ENCODE measurements at places on chromosomes 4 and X.

DNA sequence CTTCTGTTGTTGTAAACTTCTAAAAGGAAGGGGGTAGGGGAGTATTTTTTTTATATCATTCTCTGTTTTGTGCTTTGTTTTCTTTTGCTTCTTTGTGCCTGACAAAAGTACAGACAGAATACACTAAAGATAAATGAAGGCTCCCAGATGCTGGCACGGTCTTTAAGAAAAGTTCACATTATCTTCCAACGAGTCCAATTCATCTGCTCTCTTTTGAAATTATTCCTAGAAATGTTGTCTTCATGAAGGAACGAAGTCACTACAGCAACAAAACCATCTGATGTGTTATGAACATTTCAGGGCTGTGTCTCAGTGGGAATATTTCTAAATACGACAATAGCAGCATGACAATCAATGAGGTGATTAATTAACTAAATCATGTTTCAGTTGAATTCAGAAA is 813.8 kb upstream of the HTR2C start:
- no peaks in the 10 kb centered on the region for H3K36me3 ChIP-seq
- no peak overlapping the region for H3K4me3 ChIP-seq
- no peak overlapping the region for H3K27ac ChIP-seq

DNA sequence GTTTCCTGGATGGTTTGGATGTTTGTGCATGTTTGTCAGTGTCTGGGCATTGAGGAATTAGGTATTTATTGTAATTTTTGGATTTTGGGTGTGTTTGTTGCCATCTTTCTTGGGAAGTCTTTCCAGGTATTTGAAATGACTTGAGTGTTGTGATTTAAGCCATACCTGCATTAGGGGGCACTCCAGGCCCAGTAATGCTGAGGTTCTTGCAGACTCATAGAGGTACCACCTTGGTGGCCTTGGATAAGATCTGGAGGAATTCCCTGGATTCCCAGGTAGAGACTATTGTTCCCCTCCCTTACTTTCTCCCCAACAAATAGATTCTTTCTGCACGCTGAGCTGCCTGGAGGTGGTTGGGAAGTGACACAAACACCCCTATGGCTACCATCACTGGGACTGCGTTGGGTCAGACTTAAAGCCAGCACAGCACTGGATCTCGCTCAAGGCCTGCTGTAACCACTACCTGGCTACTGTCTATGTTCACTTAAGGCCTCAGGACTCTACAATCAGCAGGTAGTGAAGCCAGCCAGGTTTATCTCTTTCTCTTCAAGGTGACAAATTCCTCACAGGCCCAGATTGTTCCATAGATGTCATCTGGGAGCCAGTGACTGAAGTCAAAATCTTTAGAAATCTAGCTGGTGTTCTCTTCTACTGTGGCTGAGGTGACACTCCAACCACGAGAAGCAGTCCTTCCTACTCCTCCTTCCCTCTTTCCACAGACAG is 643.6 kb downstream of the PDHA2 start:
- no peaks in the 10 kb centered on the region for H3K27me3 ChIP-seq
- no peaks in the 10 kb centered on the region for H3K36me3 ChIP-seq
- H3K27ac ChIP-seq, result no peak overlapping the region
- H3K4me3 ChIP-seq, result no peak overlapping the region

GRCh38 chrX:108122748-108123147 is 31.2 kb downstream of the ATG4A start:
- H3K4me3 ChIP-seq, result no peak overlapping the region
- H3K4me1 ChIP-seq, result no peaks in the 10 kb centered on the region
- H3K27ac ChIP-seq, result no peak overlapping the region
- no peak for DNase-seq

DNA sequence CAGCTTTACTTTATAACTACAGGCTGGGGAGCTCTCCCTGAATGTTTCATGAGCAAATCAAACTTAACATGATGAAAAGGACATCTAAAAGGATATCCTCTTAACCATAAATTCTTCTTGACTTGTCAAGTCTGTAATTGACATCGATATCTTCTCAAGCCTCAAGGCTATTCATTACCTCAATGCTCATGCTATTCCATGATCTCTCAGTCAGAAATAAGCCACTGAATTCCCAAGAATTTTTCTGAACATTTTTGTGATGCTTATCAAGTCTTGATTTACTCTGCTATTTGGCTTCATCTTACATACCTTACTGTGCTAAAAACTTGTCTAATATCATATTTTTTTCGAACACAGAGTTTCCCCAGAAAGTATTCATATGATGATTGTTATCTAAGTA is 433.4 kb downstream of the PDGFC start:
- no peak overlapping the region for H3K4me3 ChIP-seq
- H3K27ac ChIP-seq, result no peak overlapping the region
- H3K27me3 ChIP-seq, result no peaks in the 10 kb centered on the region
- DNase-seq, result no peak
- no peaks in the 10 kb centered on the region for H3K4me1 ChIP-seq

GRCh38 chr4:176708771-176709311 is 83.9 kb downstream of the VEGFC start:
- no peaks in the 10 kb centered on the region for H3K36me3 ChIP-seq
- H3K4me1 ChIP-seq, result no peaks in the 10 kb centered on the region
- no peak overlapping the region for H3K4me3 ChIP-seq
- H3K27me3 ChIP-seq, result no peaks in the 10 kb centered on the region

- H3K36me3 ChIP-seq, result no peaks in the 10 kb centered on the region
- no peak for DNase-seq
- H3K4me1 ChIP-seq, result peaks cover 25% of the 10 kb centered on the region
- H3K27ac ChIP-seq, result no peak overlapping the region
- H3K4me3 ChIP-seq, result no peak overlapping the region
Measured at GRCh38 chr4:101018836-101019235, 328.5 kb downstream of the PPP3CA start.

DNA sequence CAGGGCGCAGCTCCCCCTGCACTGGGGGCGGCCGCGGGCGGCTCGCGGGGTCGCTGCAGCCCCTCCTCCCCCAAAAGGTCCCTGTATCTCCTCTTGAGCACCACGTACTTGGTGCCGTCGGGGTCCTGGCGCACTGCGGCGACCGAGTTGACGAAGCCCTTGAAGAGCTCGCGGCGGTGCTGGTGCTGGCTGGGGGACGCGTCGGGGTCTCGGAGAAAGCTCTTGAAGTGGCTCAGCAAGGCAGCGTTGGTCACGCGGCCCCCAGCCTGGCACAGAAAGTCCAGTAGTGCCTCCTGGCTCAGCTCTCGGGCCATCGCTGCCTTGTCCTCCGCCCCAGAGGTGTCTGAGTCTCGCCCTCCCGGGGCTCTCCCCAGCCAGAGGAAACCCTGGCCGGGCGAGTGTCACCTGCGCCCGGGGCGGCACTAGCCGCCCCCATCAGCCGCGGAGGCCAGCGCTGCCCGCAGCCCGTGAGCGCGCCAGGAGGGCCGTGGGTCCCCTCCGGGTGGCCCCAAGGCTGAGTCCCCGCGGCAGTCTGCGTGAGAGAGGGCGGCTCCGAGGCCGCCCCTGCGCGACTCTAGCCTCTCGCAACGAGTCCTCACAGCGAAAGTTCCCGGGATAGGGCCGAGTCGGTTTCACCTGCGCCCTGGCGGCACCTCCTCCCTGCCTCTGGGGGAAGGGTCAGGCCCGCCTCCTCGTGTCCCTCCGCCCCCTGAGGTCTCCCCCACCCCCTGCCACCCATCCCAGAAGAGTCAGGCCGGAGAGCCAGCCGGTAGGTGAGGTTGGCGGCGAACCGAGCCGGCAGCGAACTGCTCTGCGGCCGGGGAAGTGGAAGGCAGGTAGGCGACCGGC is at the start of gene SOWAHB:
Gene SOWAHB, minus strand, starts transcription at position 609 of the 849 bp plus-strand sequence. Its CDS starts 295 bp downstream, at position 314.
- peak within 1 kb of the TSS; percentile 78 for H3K4me3 ChIP-seq
- H3K27me3 ChIP-seq, result peaks cover 1% of the 10 kb centered on the region
- DNase-seq, result peak; percentile 40

DNA sequence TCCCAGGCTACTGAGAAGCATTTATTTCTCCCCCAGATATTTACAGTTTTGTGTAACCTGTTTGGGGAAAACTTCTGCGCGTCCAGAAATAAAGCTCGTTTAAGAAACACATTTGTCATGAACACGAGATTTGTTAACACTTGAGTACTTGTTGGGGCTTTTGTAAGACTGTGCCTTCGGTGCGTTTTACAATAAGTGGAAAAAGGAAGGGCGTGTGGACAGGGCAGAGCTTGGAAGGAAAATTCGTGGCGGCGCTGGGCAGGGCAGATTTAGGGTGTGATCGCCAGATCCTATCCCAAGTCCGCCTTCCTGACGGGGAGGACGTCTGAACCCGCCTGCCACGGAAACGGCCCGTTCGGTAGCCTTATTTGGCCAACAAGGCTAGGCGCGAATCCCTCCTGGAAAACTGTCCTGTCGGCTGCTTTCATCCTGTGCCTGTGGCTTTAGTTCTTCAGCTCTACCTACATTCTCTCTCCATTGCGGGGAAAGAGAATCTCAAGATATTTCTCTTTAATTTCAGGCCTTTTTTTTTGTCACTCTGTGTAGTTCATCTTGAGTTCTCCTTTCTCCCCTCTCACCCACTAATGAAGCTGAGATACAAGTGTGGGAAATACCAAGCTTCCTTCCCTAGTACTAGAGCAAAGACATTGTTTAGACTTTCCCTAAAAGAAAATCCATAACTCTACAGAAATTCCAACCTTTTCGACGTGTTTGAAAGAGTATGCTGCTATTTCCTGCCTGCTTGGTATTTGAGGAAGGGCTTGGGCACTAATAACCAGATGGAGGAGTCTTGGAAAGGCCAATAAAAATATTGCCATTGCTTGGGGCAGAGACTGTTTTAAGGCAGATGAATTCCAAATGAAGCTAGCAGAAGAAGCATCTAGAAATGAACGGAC is 982 bp downstream of the PDLIM5 start:
- DNase-seq, result peak; percentile 81
- peaks cover 63% of the 10 kb centered on the region for H3K4me1 ChIP-seq
- peak overlapping the region; percentile 96 for H3K4me3 ChIP-seq
- H3K27ac ChIP-seq, result peak overlapping the region; percentile 91

DNA sequence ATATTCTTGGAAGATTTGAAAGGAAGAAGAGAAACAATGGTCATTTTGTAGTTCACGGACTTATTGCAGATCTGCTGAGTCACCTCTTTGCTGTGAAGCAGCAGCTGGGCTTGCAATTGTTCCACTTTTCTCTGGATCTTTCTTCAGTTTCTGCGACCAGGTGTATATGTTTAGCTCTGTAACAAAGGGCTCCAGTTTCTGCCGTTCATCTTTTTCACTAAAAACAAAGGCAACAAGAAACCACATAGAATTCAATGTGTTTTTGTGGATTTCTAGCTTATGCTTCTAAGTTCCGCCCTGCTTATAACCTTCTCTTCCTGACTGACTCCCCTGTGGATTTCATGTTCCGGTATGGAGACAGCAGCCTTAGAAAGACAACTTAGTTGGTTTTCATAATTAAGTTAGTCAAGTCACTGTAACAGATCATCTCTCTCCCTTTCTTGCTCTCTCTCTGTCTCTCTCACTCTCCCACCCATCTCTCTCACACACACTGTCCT is 121.6 kb upstream of the EPHA5 start:
- no peaks in the 10 kb centered on the region for H3K36me3 ChIP-seq
- H3K27me3 ChIP-seq, result no peaks in the 10 kb centered on the region
- no peak for DNase-seq
- no peak overlapping the region for H3K4me3 ChIP-seq
- H3K4me1 ChIP-seq, result no peaks in the 10 kb centered on the region
- no peak overlapping the region for H3K27ac ChIP-seq

DNA sequence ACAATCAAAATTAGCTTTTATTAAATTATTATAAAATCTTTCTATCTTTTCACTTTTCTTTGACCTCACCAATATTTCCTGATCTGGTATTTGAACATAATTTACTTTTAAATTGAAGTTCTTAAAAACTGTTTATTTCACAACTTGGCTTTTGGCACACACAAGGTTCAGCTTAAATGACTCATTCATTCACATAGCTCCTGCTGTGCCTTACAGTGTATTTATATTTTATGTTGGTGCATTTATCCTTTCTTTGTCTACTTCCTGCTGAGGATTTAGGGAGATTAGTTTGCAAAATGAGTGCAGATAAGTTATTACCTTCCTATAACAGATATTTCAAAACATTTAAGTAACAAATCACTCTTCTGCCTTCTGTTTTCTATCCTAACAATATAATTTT is 430.6 kb downstream of the DTHD1 start:
- no peaks in the 10 kb centered on the region for H3K36me3 ChIP-seq
- no peaks in the 10 kb centered on the region for H3K4me1 ChIP-seq
- no peak for DNase-seq
- H3K4me3 ChIP-seq, result no peak overlapping the region
- H3K27me3 ChIP-seq, result no peaks in the 10 kb centered on the region
- no peak overlapping the region for H3K27ac ChIP-seq

DNA sequence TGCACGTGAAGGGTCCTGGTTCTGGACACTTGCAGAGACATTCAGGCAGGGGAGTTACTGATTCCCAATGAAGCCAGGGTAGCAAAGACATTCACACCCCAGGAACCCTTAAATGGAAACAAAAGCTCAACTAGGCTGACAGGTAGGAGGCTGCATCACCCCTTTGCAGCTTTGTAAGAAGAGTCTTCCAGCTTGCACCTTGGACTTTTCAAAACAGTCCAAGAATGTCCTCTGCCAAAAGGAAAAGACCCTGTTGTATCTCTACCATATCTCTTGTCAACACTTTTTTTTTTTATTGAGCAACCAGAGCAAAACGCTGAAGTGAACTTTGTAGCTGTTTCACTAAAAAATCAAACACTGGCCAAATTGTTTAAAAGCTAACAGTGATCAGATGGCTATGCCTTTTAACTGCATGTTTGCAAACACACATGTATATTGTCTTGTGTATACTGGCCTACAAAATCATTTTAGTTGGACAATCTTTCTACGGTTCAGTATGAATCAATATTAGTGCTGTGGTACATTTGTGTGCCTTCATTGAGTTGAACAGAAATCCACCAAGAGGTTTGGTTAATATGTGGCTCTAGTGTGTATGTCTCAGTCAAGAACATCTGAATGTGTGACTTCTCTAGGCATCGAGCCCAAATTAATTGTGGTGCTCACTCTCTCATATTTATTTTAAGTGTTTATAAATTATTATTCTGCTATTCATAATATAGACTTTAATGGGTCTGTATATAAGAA is 18.5 kb upstream of the WWC2 start:
- no peaks in the 10 kb centered on the region for H3K27me3 ChIP-seq
- peak overlapping the region; percentile 96 for H3K27ac ChIP-seq
- no peaks in the 10 kb centered on the region for H3K36me3 ChIP-seq
- DNase-seq, result peak; percentile 93

DNA sequence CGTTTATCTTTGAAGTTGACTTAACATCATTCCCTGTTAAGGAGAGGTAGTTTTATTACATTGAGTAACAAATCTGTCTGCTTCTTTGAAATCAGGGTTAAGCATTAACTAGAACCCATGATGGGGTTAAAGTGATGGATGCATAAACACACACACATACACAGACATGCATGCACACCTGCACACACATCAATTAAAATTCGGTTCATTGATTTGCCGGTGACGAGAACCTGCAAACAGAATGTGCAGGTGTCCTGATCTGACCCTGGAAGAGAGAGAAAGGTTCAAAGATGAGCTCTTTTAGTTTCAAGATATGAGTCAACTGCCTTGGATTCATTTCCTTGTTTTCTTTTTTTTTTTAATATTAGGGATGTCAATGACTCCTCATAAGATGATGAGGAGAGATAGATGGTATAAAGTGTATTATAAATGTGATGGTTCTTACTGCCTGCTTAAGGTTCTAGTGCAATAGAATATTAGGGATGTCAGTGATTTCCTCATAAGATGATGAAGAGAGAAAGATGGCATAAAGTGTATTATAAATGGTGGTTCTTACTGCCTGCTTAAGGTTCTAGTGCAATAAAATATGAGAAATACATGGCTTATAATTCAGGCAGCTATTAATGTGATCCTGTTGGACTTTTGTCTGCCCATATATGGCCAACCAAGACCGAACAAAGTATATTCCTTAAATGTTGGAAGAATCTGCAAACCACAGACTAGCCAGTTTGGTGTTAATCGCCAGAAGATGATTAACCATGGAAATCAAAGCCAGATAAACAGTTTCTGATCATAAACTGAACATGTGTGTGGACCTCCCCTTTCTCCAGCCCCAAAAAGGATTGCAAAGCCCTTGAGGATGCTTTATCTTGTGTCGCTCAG is 14.1 kb upstream of the CD99 start:
- no peaks in the 10 kb centered on the region for H3K36me3 ChIP-seq
- no peak for DNase-seq
- H3K27ac ChIP-seq, result no peak overlapping the region
- H3K4me1 ChIP-seq, result peaks cover 38% of the 10 kb centered on the region
